ENCODE measurements at places on chromosomes 7 and 10.

- no peak for DNase-seq
Observed at GRCh38 chr7:99038086-99038855, 105.6 kb downstream of the SMURF1 start.

GRCh38 chr7:6278749-6279310 lies 6.4 kb upstream of the CYTH3 start:
- no peak for DNase-seq

DNA sequence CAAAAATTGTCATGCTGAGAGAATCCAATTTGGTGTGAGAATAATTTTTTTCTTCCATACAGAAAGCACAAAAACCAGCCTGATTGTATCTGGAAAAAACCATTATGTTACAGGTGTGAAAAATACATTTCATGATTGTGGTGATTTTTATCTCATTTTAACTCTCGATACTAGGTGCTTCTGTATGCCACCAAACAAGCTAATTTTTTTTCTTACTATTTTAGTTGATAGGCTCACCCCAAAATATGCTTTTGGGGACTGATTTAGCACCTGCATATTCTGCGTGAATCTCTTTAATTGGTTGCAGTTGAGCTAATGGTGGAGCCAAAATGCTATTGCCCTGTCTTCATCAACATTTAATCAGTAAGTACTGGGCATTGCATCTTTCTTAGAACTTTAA lies 1.9 kb downstream of the DMTF1 start:
- no peak for DNase-seq

- no peak for DNase-seq
Observed at GRCh38 chr7:49721441-49721840, 52.0 kb upstream of the VWC2 start.

GRCh38 chr10:124641282-124642087 lies 102.7 kb downstream of the FAM53B start:
- DNase-seq = no peak

DNA sequence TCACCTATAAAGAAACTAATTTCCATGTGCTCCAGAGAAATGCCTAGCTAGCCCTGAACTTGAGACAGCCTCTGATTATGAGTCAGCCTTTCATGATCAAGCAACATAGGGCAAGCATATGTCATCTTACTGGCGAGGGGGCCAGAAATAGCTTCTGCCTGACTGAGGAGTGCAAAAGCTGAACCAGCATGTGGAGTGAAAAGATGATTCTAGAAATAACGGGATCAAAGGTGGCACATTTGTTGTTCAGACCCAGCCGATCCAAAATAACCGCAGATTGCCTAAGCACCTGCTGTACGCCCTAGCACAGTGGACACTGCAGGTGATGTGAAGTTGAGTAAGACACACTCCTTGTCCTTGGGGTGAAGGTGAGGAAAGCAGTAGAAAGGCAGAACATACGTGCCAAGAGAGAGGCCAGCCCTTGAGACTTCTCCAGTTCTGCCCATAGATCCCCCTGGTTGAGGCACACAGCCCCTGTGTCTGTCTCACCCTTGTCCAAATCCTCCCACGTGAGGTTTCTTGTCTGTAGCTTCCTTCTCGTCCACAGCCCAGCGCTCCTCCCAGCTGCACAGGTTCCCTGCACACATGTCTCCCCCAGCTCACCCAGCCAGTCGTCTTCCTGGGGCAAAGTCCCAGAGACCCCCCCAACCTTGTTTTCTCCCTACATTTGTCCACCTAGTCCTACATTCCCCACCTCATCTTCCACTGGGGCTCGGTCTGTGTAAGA lies 2.8 kb upstream of the BCL7B start:
- DNase-seq = no peak
